ENCODE measurements at places on chromosomes 7 and 10. TPM values are rescaled to one million over a fixed set of nuclear protein-coding genes. Genes with fewer than 3 reads are reported as not detected.

DNA sequence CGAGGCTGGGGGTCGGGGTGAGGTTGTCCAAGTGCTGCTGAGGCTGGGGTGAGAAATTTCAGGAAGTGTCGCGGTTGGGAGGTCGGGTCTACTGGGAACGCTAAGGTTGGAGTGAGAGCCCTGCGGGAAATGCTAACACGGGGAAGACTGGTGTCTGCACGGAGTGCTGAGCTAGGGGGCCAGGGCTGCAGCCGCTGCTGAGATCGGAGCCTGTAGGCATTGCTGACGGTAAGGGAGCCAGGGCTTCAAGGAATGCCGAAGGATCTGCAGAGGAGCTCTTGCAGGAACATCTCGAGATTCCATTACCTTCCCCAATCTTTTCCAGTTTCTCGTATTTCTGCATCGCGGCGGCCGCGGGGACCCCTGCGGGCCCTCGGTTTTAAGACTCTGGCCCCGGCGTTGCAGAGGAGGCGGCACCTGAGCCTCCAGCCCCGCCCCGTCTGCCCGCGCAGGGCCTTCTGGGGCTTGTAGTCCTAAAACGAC is at the start of gene CDK5:
TSS of gene CDK5 (minus strand) at position 392 of the 483 bp plus-strand sequence. CDS start at position 343, 49 bp downstream.
- no peak for DNase-seq

DNA sequence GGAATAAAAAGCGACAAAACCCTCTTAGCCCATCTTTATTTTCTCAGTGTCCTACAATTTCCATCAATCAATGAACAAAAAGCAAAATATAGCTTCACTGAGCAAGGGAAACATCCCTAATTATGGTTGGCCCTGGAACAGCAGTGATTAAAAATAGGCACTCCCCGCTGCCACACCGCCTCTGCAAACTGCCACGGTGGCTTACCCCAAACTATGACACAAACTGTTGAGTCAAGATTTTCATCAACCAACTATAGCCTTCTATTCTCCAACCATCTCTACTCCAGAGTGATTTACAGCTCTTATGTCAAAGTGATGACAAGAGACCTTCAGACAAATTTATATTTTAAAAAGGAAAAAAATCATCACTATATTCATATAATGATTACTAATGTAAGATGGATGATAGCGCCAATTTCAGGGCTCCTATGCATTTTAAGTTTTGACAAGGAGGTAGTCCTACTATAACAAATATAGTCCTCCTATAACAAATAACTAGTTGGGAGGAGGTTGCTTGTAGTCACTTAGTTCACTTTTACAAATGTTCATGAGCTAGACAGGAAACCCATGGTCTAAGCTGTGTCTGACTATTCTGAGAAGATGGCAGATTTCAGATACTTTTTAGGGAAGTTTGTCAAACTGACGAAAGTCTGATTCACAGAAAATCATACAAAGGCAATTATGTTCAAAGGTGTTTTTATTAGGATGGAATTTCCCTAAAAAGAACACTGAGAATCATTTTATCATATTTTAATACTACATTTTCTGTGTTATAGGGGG is 26.3 kb downstream of the DENND11 start:
- no peak for DNase-seq

The ERVW-1 gene
- total RNA-seq, result not detected

The ZFAND2A gene
- 17.3 TPM for total RNA-seq

DNA sequence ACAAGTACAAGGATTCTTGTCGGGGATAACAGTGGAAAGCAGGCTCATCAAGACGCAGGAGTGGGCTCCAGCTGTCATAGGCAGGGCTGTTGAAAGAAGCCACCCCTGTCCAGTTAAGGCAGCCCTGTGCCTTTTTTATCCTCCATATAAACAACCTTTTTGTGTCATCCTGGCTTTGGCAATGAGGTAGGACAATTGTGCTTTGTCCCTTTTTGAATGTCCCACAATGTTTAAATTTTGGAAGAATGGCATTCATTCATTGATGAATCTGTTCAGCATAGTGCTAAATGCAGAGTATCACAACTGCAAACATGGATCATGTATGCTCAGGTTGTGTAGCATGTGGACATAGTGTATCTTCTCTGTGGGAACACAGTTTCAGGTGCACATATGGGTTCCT is 66.7 kb downstream of the UBE3C start:
- no peak for DNase-seq

The LAMB1 gene
- total RNA-seq, result 668 TPM

DNA sequence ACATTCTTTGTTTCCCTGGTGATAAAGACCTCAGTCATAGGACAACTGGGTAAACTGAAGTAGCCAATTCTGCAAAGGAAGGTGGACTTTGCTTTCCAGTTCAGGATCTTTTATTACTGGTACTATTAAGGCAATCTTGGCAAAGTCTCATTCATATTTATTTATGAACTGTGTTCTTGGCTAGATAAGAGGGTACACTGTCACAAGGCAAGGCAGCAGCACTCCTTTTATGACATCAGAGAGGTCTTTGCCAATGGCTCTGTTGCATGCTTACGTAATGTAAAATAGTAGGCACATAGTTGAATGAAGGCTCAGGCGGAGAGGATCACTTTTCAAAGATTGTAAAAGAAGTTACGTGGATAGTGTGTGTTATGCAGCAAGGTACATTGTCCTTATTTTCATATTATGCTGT is 63.7 kb upstream of the PDK4 start:
- no peak for DNase-seq

DNA sequence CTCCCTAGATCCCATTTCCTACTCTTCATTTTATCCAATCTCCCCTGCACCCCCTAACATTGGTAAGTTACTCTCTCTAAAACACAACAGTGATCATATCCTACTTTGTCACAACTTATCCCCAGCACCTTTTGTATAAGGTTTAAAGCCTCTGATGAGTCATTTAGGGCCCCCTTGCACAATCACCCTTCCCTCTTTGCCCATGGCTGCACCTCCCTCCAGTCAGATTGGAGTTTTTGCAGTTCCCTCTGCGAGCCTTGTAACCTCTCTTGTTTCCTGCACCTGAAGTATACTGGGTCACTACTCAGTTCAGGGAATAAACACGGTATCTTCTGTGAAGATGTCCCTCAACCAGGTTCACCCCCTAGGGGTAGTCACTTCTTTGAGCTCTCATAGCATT is 55.9 kb upstream of the ADRB1 start:
- no peak for DNase-seq

The TFR2 gene
- not detected for total RNA-seq

- no peak for DNase-seq
Observed at GRCh38 chr7:4073750-4074149, 608.3 kb upstream of the FOXK1 start.

DNA sequence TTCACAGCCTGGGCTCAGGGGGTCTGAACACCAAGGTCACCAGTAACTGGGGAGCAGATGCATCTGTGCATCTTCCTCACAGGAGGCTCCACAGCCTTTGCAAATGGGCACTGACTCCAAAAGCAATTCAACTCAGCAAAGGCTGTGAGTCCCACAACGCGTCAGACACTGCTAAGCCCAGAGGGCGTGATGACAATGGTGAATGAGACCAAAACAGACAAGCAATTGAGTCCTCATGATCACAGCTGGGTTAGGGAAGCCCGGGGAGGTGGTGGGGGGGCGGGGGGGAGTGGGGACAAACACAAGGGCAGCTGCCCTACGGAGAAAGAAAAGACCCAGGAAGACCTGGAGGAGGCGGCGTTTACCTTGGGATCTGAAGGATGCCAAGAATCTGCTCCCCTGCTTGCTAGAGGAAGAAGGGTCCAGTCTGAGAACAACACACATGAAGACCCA is 61.6 kb upstream of the RNF32 start:
- DNase-seq, result no peak

The PLEKHS1 gene
- not detected for total RNA-seq

GRCh38 chr7:84712374-84713121 is 474.3 kb downstream of the SEMA3D start:
- DNase-seq, result no peak

GRCh38 chr7:96548664-96549063 is 161.0 kb downstream of the SEM1 start:
- DNase-seq, result no peak

The CPA1 gene
- total RNA-seq, result not detected

- no peak for DNase-seq
Observed at GRCh38 chr7:1422512-1423263, 36.6 kb downstream of the MICALL2 start.

DNA sequence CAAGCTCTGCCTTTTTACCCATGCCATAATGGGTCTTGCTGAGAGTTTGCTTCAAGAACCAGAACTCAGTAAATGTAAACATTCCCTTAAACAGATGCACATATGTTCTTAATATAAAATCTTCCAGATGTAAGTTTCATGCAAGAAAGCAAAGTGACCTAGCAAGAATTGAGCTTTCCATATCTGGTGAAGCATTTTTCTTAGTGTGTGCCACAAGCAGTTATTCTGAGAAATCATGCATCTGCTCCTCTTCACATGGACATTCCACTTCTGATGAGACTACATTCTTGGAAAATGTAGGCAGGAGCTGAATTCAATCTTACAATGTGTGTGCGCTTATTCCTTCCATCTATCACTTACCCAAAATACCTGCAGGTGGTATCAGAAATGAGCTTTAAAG is 227.8 kb upstream of the LRRTM3 start:
- DNase-seq, result no peak

The MYH16 gene
- not detected for total RNA-seq

- no peak for DNase-seq
Observed at GRCh38 chr10:111261081-111261615, 184.3 kb downstream of the ADRA2A start.

- no peak for DNase-seq
Observed at GRCh38 chr7:44051611-44052220, 7.2 kb downstream of the DBNL start.

DNA sequence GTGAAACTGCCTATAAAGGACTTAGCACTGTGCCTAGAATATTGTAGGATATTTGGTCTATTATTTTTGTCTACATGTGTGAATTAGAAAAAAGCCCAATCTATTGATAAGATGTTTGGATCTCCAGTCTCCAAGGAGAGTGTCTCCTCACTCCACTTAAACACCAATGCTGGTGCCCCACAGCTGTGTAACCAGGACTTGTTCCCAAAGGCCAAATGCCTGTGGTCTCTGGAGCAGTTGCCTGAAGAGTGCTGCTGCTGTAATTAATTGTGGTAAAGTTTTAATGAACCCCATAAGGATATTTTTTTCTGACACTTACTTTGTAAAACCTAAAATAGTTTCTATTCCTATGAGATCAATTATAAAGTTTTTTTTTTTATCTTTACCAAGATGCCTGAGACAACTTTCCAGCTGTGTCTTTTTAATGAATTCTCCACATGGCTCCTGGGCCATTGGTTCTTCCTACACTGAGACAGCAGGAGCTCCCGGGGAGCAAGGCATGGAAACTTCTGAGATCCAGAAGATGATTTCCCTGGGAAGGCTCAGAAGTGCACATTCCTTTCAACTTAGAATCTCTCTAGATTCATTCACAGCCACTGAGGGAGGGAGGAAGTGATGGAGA is 11.2 kb upstream of the OR2A5 start:
- no peak for DNase-seq

The PON1 gene
- not detected for total RNA-seq

DNA sequence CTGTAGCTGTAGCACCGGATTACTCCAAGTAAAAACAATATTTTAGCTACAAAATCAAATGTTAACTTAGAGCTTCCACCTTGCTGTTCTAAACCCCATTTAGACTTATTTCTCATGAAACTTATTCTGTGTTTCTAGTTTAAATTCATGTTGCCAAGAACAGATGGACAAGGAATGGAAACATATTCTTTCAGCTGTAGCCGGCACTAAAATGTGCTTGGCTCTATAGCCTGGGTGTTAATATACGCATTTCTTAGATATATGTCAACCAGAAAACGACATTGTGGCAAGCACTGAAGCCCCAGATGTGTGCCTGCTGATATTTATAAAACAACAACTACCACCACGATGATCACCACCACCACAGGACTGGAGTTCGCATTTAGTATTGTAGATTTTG is 190.3 kb upstream of the ETV1 start:
- no peak for DNase-seq

The WNT16 gene
- total RNA-seq, result not detected

DNA sequence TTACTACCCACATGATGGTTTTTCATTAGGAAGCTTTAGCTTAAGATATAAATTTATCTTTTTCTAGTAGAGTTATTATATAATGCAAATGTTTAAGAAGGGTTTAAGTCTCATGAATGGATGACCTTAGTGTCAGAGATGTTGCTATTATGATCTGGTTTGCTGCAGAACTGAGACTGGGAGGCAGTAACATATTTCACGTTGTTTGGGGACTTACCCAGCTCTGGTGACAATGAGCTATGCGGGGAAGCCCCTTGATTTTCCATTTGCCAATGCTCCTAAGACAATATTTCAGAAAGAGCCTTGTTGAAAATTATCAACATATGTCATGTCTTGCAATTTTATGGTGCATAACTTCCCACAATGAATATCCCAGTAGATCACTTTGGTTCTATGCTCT is 754.6 kb downstream of the REEP3 start:
- DNase-seq, result no peak

The PLCE1 gene
- 12.8 TPM for total RNA-seq

- no peak for DNase-seq
Observed at GRCh38 chr7:134829380-134829986, 50.0 kb downstream of the CALD1 start.

DNA sequence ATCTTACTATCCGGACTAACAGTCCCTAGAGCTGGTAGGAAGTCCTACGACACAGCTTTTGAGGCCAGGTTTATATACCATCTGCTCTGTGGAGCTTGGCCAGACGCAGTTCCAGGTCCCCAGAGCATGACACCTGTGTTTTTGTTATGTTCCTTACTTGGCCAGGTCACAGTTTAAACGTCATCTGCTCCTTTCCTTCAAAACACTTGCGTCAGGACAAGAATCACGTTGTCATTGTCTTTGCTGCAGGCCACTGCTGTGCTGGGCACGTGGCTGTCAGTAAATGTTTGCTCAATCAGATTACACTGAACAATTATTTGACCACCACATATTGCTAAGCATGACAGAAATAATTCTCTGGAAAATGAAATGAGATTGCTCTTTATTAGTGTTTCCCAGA is 23.9 kb downstream of the SLC18A2 start:
- no peak for DNase-seq

The HHEX gene
- 1.7 TPM for total RNA-seq

GRCh38 chr10:114347791-114348190 is 56.5 kb downstream of the AFAP1L2 start:
- no peak for DNase-seq

DNA sequence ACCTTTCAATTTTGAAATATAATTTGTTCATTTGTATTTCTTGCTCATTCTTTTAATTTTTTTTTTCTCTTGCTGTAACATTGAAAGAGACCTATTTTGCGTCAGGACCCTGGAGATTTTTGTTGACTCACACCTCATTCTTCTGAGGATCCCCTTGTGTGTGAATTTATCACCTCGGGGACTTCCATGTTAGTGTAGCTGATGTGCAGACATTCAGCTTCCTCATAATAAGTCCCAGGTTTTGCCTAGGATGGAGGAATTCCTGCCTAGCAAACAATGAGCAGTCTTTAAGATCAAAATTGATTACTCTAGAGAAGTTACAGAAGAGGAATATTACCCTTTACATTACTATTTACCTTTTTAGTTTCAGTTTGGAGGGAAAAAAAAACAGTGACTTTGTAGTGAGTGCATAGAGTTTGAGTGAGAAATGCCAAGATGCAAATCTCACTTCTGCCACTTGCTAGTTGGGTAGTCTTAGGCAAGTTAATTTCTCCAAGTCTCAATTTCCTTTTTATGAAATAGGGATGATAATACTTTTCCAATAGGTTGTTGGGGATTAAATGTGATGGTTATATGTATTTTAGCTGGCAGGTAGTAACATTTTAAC is 14.3 kb downstream of the TES start:
- no peak for DNase-seq

Data from omental fat pad (tissue), 4 donors.